ENCODE measurements at places on chromosomes 7 and 10.

GRCh38 chr7:84245835-84246234 is 51.2 kb upstream of the SEMA3A start:
- DNase-seq, result no peak

DNA sequence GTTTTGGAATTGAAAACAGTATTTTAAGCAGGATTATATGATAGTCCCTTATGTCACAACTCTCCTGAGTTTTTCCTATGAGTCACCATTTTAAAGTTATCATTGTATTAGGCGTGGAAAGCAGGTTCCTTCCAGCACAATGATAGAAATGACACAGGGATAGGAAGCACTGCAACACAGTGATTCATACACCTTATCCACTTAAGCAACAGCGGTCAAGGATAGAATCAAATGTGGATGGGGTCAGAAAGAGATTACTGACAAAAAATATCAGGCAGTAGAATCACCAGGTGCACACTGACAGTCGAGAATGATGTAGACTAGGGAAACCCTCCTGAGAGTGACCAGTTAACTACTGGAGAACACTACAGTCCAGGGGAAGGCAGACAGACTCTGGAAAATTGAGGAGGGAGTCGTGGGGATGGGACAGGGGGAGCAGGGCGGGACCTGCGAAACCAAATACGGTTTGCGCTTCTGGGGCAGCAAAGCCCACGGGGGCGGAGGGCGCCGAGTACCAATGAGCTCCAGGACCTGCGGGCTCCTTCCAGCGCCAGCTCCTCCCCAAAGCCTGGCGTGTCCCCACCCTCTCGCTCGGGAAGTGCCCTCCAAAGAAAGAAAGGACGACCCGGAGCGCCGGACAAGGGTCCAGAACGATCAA is 479 bp downstream of the PNPLA8 start:
- peak; percentile 60 for DNase-seq

GRCh38 chr10:128300290-128300824 is 174.1 kb upstream of the MKI67 start:
- no peak for DNase-seq

GRCh38 chr10:94138391-94138790 is 144.7 kb downstream of the PLCE1 start:
- no peak for DNase-seq

GRCh38 chr7:133888061-133888930 is 238.8 kb upstream of the LRGUK start:
- no peak for DNase-seq

DNA sequence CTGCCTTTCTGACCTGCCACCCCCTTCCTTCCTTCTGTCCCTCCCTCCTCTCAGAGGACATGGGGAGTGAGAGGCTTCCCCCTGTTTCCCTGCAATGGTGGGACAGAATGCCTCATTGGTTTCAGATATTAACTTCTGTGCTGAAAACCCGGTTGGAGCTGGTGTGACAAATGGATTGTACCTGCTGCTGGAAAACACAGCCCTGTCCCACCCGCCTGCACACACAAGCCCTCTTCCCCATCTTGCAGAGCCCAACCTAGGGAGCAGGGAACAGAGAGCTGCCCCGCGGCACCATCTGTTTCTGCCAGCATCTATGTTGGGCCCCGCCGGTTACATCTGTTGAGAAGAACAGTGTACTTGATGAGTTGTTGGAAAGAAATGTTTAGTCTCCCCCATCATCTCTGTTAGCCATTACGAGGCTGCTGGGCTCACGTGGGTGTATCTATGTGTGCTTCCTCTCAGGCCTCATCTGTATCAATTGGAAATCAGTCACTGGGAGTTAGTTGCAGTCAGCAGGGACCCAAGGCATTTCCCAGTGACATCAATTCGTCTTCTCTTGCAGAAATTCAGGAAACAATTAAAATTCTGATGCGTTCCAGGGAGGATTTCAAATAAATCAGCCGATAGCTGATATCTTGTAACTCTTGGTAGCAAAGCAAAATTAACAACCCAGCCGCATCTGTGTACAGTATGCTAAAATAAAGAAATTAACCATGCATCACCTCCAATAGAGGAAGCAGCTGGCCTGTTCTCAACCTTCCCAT is 725.6 kb upstream of the GALNT17 start:
- no peak for DNase-seq

- DNase-seq, result no peak
These were observed 41.3 kb downstream of the CCDC6 start for GRCh38 chr10:59865101-59865500.

DNA sequence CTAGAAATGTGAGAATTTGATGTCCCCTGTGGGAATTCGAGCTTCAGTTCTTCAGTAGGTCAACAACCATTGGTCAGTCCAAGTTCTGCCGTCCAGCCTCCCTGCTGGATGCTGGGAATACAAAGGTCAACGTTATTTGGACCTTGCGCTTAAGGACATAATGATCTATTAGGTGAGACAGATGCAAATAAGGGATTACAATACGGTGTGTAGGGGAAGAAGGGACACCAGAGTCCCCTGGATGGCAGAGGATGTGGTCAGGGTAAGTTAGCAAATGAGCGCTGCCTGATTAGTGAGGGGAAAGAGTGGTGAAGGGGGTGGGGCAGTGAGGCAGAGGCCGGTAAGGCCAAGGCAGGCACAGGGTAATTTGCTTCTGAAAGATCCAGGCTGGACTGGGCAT is 16.2 kb downstream of the CCNY start:
- DNase-seq, result no peak

DNA sequence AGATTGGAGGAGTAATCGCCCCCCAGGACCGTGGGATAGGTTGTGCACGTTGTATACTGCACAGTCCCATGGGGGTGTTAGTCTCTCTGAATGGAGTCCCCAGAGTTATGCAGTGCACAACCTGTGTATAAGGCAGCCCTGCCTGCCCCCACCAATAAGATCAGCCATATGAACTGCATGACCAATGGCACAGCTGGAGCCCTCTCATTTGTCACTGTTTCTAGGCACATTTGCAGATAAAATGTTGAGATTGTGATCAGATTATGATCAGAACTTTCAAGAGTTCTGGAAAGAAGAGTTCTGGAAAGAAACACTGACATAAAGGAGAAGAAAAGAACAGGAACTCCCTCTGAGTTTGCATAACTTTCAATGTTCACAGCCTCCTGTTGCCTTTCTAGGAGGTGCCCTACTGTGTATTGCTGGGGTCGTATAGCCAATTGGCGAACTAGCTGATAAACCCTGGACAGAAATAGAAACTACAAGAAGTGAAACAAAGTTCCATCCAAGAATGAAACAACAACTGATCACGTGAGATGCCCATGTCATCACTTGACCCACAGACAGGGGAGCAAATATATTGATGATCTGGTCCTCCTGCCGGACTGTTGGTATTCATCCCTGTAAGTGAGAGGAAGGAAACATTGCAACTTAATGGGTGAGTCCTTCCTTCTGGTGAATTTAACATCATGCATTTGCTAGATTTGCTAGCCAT is 49.6 kb upstream of the TOMM7 start:
- DNase-seq, result no peak

- no peak for DNase-seq
These were observed 114.5 kb upstream of the INHBA start for GRCh38 chr7:41817386-41817785.

GRCh38 chr7:117064688-117065087 is 111.4 kb downstream of the ST7 start:
- DNase-seq, result no peak

Data from NCI-H2029 treated with DMSO at 0.1 percent for 48 hours (cell line).